ENCODE measurements at places on chromosomes 3 and 15.

DNA sequence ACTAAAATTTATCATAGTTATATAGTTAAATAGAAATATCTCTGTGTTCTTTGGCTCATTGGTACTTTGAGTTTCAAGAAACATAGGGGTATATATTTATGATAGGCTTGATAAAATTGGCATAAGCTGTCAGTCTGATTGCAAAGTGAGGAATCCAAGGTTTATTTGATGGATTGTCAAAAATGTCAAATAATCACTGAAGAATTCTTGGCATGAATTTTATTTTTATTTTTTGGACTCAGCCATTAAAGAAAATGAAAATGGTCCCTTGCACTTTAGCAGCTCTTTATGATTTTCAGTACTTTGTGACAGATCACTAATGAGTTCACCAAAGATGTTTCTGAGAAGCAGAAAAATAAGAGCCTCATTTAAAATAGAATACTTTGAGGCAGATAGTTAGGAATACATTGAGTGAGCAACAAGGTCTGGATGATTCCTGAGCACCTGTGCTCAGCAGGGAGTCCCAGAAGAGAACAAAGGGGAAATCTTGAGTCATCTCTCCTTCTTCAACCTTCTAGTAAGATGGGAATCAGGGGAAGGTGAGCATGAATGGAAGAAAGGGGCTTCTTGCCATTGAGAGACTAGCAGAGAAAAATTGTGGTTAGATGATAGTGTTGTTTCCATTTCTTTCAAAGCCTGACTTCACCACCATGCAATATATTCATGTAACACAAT, 85.3 kb upstream of the VEPH1 start:
- DNase-seq = no peak

GRCh38 chr3:192812743-192813383, 85.5 kb upstream of the FGF12 start:
- DNase-seq = no peak

DNA sequence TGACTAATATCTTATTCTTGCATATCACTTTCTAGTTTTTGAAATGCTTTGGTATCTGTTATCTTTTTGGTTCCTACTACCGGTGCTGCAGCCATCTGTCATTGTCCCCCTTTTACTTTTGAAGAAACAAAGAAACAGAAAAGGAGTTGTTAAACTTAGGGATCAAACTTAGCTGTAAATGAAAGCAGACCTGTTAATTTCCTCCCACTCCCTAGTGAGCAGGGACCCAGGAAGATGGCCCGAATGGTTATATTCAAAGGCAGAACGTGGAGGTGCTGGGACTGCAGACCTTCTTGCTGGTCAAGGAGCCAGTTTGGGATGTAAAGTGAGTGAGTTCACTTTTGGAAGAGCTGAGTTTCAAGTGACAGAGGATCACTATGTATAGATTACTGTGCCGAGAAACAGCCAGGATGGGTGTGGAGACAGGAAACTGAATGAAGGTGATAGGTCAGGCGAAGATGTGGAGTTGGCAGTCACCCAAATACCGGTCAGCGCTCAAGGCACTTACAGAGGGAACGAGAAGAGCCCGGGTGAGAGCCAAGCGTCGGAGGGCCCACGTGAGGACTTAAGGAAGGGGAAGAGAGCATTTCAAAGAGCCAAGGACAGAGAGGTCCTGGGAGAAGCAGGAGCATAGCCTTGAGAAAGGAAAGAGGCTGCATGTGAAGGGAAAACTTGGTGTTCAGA, 20.1 kb downstream of the KBTBD8 start:
- DNase-seq = no peak

DNA sequence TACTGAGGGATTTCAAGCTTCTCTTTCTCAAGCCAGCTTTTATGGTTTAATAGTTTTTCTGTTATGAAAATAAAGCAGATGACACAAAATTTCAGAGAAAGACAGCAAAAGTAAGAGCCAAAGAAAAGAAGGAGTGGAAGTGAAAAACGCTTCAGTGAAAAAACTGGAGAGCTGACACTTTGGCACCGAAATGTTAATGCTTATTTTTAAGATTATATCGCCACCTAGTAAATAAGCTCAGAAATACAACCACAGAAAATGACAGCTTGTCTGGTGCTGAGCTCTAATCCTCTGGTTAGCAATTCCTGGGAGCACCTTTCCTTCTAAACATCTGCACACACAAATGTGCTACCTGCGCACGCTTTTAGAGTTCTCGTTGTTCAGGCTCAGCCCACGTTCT, 101.6 kb downstream of the ZPLD1 start:
- DNase-seq = peak; percentile 19

- no peak for DNase-seq
These were observed 573 bp upstream of the CEP152 start for GRCh38 chr15:48811325-48811958.

GRCh38 chr15:98257290-98257689, 296.8 kb downstream of the ARRDC4 start:
- no peak for DNase-seq
